Spleen (tissue), 13 donors: ENCODE measurements at places on chromosomes 12 and 14. TPM values are rescaled to one million over a fixed set of nuclear protein-coding genes. Genes with fewer than 3 reads are reported as not detected.
A peak's percentile ranks its signal among the peaks of the same experiment; 100 is the strongest.

Gene HOXC11
- not detected for total RNA-seq

Gene DEPDC4
- 0.26 TPM for total RNA-seq

Gene FBLN5
- 98.7 TPM for total RNA-seq

Gene CIT
- 21.9 TPM for total RNA-seq

Gene HEBP1
- total RNA-seq: 44.4 TPM

Gene SLC5A8
- total RNA-seq: not detected

Gene OTOGL
- total RNA-seq: not detected

Gene GPR84
- 12.5 TPM for total RNA-seq

Gene PTMS
- 47.4 TPM for total RNA-seq

Gene MYL2
- not detected for total RNA-seq

Gene PACS2
- 69.8 TPM for total RNA-seq

Gene RAB21
- 66.1 TPM for total RNA-seq

DNA sequence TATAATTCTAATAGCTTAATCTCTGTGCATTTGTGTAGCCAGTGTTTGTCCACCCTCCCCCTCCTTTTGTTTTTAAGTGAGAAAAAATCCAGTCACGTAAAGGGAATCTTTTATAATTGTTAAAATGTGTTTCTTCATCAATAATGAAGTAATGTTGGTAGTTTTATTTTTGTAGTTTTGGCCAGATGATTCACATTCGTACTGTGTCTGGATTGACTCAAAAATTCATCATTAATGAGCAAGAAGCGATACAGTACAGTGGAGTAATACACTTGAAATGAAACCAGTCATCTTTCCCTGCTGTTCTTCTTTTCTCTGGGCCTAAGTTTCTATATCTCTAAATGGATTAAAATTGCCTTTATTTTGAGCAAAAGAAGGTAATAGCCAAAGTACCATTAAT lies 86.5 kb downstream of the SRGAP1 start:
- no peaks in the 10 kb centered on the region for H3K36me3 ChIP-seq
- no peak overlapping the region for H3K27ac ChIP-seq
- H3K4me1 ChIP-seq: no peaks in the 10 kb centered on the region
- DNase-seq: no peak
- H3K27me3 ChIP-seq: no peaks in the 10 kb centered on the region
- no peak overlapping the region for H3K4me3 ChIP-seq

DNA sequence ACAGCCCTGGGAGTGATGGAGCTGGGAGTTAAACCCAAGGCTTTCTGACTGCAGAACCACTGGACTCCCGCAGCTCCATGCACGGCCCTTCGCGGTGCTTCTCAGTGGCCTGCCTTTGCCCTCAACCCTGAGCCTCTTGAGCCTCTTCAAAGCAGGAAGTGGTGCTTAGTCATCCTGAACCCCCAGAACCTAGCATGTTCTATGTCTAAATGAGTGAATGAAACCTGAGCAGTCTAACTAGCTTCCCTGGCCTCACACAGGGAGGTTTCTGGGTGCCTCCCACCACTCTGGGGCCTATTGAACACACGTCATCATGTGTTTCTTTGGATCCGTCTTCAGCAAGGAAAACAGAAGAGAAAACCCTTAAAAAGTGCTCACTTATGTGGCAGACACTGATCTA lies 117.9 kb upstream of the SFSWAP start:
- no peaks in the 10 kb centered on the region for H3K4me1 ChIP-seq
- no peak overlapping the region for H3K27ac ChIP-seq
- peaks cover 10% of the 10 kb centered on the region for H3K27me3 ChIP-seq
- no peak overlapping the region for H3K4me3 ChIP-seq

GRCh38 chr14:95185767-95186392 lies 28.6 kb upstream of the DICER1 start:
- H3K36me3 ChIP-seq: no peaks in the 10 kb centered on the region
- peak overlapping the region; percentile 81 for H3K27ac ChIP-seq
- no peaks in the 10 kb centered on the region for H3K27me3 ChIP-seq
- no peak for DNase-seq

DNA sequence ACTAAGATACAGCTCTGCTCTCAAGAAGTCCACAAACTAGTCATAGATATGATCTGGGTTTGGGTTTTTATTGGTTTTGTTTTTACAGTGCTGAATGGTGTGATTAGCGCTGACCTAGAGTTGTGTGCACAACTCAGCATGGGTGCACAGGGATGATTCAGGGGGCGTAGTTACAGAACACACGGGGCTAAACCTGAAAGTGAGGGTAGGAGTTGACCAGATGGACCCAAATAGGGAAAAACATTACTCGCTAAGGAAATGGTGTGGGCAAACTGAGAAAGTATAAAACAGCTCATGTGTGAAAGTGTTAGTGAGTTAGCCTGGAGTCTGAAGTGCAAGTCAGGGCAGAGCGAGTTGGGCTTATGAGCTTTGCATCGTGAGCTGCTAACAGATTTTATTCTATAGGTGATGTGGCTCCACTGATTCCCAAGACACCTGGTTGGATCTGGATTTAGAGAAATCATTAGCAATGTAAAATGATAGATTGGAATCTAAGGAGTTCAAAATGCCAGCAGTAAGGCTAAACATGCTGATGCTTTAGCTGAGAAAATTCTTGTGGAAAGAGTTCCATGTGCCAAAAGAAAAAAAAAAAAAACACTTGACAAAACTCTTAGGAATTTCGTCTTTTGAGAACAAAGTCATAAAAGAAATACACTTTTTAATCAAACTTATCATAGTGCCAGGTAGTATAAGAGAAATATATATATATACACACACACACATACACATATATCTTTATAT lies 134.9 kb downstream of the SLC5A8 start:
- no peak overlapping the region for H3K4me3 ChIP-seq
- no peak overlapping the region for H3K27ac ChIP-seq
- DNase-seq: no peak

GRCh38 chr12:89948271-89949175 lies 239.9 kb upstream of the ATP2B1 start:
- peak overlapping the region; percentile 21 for H3K27ac ChIP-seq
- no peaks in the 10 kb centered on the region for H3K36me3 ChIP-seq
- peaks cover 33% of the 10 kb centered on the region for H3K4me1 ChIP-seq

- peaks cover 96% of the 10 kb centered on the region for H3K36me3 ChIP-seq
- no peaks in the 10 kb centered on the region for H3K27me3 ChIP-seq
- no peak for DNase-seq
- H3K4me1 ChIP-seq: no peaks in the 10 kb centered on the region
- H3K27ac ChIP-seq: no peak overlapping the region
These were observed 35.6 kb downstream of the KIAA0586 start for GRCh38 chr14:58463147-58463546.

DNA sequence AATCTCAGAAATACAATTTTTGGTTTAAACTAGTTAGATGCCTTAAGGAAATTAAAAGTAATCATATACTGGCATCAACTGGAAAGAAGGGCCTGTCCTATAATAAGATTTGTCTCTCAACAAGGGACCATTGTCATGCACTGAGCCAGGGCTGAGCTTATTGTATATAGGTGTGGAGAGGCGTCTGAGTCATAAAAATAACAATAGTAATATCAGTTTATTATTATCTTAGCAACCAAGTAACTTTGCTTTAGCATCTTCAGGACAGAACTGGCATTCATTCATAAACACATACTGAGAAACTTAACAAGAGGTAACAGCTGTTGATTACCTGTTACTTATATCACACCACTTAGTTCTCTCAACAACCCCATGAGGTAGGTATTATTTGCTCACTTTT lies 7.1 kb downstream of the KRT75 start:
- H3K36me3 ChIP-seq: no peaks in the 10 kb centered on the region
- no peak overlapping the region for H3K4me3 ChIP-seq
- H3K27me3 ChIP-seq: peaks cover 15% of the 10 kb centered on the region
- DNase-seq: no peak
- no peak overlapping the region for H3K27ac ChIP-seq

- no peak overlapping the region for H3K27ac ChIP-seq
- H3K36me3 ChIP-seq: no peaks in the 10 kb centered on the region
- no peaks in the 10 kb centered on the region for H3K27me3 ChIP-seq
- no peak overlapping the region for H3K4me3 ChIP-seq
- peaks cover 14% of the 10 kb centered on the region for H3K4me1 ChIP-seq
These were observed 108.5 kb downstream of the DACT1 start for GRCh38 chr14:58746261-58746660.

DNA sequence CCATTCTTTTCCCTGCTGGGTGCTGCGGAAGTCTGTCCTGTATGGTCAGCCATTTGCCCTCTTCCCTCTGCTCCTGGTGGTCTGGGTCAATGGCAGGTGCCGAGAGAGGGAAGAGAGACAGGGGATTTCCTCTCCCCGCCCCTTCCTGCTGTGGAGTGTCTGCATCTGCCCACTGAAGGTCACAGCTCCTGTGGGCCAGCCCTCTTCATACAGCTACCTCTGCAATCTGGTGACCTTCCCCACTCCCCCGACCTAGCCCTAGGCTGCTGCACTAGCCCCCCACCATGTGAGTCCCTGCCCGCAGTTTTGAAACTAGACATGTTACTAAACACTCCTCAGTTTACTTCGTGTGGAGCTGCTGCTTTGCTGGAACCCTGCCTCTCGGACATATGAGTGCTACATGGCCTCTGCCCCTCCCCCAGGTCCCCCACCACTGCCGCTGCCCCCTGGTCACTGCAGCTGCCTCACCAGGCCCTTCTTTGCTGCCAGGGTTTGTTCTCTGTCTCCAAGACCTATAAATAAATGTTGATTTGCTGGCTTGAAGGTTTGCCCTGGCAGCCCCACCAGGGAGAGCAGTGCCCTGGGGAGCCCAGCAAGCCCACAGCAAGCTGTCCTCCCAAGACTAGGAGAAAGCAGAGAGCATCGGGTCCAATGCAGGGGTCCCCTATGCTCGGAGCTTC lies 102.9 kb downstream of the DPF3 start:
- H3K27me3 ChIP-seq: no peaks in the 10 kb centered on the region
- H3K27ac ChIP-seq: no peak overlapping the region
- peaks cover 25% of the 10 kb centered on the region for H3K4me1 ChIP-seq
- no peak for DNase-seq
- H3K36me3 ChIP-seq: no peaks in the 10 kb centered on the region

GRCh38 chr14:56813143-56813551 lies 2.9 kb upstream of the OTX2 start:
- no peak overlapping the region for H3K4me3 ChIP-seq
- no peak for DNase-seq
- no peak overlapping the region for H3K27ac ChIP-seq
- H3K4me1 ChIP-seq: peaks cover 17% of the 10 kb centered on the region
- no peaks in the 10 kb centered on the region for H3K36me3 ChIP-seq

DNA sequence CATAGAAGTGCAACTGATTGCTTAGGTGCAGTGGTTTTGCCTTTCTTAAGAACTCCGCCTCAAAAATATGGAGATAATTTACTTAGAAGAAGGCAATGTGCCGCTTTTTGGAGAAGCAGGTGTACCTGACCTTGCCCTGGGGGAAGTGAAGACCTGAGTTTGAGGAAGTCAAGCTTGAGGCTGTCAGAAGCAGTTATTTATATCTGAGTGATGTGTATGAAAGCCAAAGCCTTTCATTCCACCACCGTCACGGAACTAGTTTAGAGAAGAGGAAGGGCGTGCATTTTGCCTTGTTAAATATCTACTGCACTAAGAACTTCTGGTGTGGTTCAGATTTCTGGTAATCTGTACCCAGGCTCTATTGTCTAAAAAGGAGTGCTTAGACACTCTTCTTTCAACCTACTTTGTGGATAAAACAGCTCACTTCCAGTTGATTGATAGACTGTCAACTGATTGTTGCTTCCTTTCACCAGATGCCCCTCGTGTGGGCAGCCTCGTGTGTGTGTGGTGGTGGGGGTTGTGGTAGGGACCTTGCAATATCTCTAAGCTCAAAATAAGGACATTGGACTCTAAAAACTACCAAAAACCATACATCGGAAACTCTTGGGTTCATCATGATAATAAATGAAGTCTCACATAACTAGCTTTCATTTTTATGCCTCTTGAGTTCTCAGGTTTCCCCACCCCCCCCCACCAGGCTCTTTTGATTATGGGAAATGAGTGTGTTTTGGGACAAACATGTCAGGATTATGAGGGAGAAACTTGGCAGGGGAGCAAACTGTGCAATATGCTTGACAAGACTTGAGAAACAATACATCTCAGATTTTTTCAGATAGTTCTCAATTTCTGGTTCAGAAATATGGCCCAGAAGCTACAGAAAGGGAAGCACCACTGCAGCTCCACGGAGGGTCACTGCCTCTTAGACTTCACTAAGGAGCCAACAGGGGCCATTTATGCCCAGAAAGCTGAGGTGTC lies 78.6 kb downstream of the ARF6 start:
- no peaks in the 10 kb centered on the region for H3K36me3 ChIP-seq
- peak overlapping the region; percentile 91 for H3K27ac ChIP-seq
- no peak for DNase-seq
- H3K4me3 ChIP-seq: no peak overlapping the region
- H3K27me3 ChIP-seq: no peaks in the 10 kb centered on the region

- H3K4me1 ChIP-seq: no peaks in the 10 kb centered on the region
- no peak overlapping the region for H3K27ac ChIP-seq
- no peak for DNase-seq
- H3K36me3 ChIP-seq: no peaks in the 10 kb centered on the region
- H3K4me3 ChIP-seq: no peak overlapping the region
These were observed 13.1 kb upstream of the SPTSSA start for GRCh38 chr14:34475163-34475562.

DNA sequence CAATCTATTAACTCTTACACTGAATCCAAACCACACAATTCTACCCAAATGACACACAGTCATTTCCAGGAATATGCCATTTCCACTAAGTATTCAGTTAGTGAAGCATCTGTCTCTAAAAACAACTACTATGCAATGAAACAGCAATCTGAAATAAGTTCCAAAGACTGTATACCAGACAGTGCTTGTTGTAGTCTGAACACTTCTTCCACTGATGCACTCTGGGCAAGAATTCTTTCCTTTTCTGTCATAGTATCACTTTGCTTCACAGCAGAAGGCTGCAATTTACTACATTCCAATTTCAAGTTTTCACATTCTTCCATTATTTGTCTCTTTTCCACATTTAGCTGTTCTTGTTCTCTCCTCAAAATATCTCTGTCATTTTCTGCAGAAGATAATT lies 25.8 kb downstream of the TRIP11 start:
- H3K27ac ChIP-seq: no peak overlapping the region
- H3K27me3 ChIP-seq: no peaks in the 10 kb centered on the region
- no peak overlapping the region for H3K4me3 ChIP-seq
- H3K36me3 ChIP-seq: peaks cover 62% of the 10 kb centered on the region
- no peak for DNase-seq

DNA sequence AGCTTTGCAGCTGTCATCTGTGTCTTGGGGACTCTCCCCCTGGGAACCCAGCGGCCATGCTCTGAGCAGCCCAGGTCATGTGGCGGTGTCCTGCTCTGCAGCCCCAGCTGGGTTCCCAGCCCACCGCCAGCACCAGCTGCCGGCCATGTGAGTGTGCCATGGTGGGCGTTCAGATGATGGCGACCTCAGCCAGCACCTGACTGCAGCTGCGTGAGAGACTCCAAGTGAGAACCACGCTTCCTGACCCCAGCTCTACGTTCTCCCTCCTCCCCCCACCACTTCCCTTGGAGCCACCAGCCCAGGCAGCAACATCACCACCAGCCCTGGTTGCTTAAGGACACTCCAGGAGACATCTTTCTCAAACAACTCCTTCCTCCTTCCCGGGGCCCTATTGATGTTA lies 68.8 kb downstream of the SLC24A4 start:
- H3K4me1 ChIP-seq: no peaks in the 10 kb centered on the region
- H3K36me3 ChIP-seq: no peaks in the 10 kb centered on the region
- H3K27me3 ChIP-seq: no peaks in the 10 kb centered on the region
- DNase-seq: no peak
